ENCODE measurements at places on chromosomes 7 and 10. TPM values are rescaled to one million over a fixed set of nuclear protein-coding genes. Genes with fewer than 3 reads are reported as not detected.
A peak's percentile ranks its signal among the peaks of the same experiment; 100 is the strongest.

SRGN gene
- total RNA-seq: 57.4 TPM

GPER1 gene
- total RNA-seq: 0.37 TPM

NUTM2E gene
- 0.70 TPM for total RNA-seq

DNA sequence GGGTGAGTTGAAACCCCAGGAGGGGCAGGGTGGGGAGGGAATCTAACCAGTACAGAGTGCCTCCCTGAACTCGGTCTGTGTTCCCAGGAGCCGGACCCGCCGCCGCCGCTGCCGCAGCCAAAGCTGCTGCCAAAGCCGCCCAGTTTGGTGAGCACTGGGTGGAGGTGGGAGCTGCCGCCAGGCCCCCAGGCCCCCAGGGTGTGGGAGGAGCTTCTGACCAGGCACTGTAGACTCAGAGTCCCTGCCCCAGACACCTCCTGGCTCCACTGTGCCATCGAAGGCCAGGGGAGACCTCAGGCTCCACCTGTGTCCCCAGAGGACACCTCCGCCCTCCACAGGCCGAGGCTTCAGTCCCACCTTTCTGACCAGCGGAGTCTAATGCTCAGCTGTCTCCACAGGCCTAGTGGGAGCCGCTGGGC, 20.4 kb upstream of the LIMK1 start:
- DNase-seq: no peak
- peaks cover 17% of the 10 kb centered on the region for H3K4me1 ChIP-seq

- H3K4me3 ChIP-seq: no peak overlapping the region
- no peaks in the 10 kb centered on the region for H3K36me3 ChIP-seq
- H3K27ac ChIP-seq: no peak overlapping the region
- DNase-seq: peak; percentile 35
Observed at GRCh38 chr7:134350709-134351108, 34.0 kb upstream of the SLC35B4 start.
